ENCODE measurements at places on chromosomes 11 and 22.

DNA sequence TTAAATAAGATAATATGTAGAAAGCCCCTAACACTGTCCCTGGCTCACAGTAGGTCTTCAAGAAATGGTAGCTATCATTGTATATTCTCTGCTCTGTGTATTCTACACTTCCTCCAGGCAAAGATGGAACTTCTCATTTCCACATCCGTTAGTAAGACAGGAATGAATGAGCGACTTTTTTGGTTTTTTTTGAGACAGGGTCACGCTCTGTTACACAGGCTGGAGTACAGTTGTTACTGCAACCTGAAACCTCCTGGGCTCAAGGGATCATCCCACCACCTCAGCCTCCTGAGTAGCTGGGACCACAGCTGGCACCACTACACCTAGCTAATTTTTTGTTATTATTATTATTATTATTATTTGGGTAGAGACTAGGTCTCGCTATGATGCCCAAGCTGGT lies 2.3 kb upstream of the CLPB start:
- DNase-seq, result no peak

- DNase-seq, result no peak
These were observed 788.7 kb downstream of the OPCML start for GRCh38 chr11:132743601-132744000.

GRCh38 chr22:46346680-46347405 lies 11.3 kb downstream of the TRMU start:
- no peak for DNase-seq

DNA sequence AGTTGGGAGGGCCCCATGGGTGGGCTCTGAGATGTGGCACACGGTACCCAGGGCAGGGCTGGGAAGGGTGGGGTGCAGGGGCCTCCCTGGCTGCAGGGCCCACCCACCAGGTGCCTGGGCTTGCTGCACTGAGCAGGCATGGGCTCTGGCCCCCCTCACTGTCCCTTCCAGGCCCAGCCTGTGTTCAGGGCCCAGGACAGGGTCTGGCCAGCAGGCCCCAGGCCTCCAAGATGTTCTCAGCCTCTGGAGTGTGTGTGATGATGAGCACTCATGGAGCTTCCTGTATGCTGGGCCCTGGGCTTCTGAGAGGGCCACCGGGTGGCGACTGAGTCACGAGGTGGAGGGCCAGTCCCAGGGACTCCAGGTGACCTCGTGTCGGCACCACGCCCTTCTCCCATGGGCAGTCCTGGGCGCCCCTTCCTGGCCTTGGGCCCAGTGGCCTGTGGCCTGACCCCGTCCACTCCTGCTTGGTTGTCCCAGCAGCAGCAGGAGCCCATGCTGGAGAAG lies 55.9 kb upstream of the CCDC188 start:
- DNase-seq, result no peak

GRCh38 chr22:22488736-22489135 lies 19.8 kb downstream of the ZNF280B start:
- DNase-seq, result no peak

- DNase-seq, result no peak
These were observed 3.6 kb upstream of the TOM1 start for GRCh38 chr22:35296051-35296450.

- no peak for DNase-seq
These were observed 1116.0 kb downstream of the TBC1D22A start for GRCh38 chr22:47878460-47878859.

DNA sequence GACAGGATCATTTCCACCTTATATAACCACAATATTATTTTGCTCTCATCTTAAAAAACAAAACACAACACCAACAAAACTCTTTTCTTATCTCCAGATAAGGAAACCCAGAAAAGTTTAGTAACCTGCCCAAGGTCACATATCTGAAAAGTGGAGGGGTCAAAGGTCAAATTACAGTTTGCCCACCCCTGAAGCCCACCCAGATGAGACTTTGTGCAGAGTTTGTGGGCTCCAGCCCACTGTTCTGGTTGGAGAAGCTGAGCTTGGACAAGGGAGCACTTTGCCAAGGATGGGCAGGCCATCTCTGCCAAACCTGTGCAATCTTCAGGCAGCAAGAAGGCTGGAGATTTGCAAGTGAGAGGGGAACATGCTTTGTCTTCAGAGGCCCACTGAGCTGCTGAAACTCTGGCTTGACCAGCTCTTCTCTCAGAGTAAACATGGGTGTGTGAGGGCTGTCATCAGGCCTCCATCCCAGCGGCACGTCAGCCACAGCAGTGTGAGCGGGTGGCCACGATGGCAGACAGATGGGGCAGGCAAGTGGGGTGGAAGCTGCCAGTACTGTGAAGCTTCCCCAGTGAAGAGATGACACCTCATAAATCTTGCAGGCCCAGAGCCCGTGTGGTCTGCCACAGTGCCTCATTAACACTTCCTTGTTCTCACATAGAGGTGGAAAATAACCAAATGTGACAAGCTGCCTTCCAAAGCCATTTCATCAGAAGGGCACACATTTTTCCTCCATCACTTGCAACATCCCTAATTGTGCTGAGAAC lies 111.8 kb downstream of the CCDC81 start:
- DNase-seq, result no peak

- no peak for DNase-seq
These were observed 329.5 kb downstream of the OPCML start for GRCh38 chr11:133202816-133203215.

GRCh38 chr22:41177622-41178424 lies 27.3 kb upstream of the L3MBTL2 start:
- DNase-seq, result no peak

- peak; percentile 94 for DNase-seq
These were observed 12.9 kb downstream of the TRIM29 start for GRCh38 chr11:120125024-120125423.

Measured in M059J (cell line).